Activated naive CD4-positive, alpha-beta T cell treated with anti-CD3 and anti-CD28 coated beads, Interleukin-2, amount 10 ng/mL, durations not matched to agents 7 days and 5 days (primary cell): ENCODE measurements at places on chromosomes 4 and X.

GRCh38 chrX:148643460-148643859 lies 143.0 kb downstream of the AFF2 start:
- no peak for DNase-seq

DNA sequence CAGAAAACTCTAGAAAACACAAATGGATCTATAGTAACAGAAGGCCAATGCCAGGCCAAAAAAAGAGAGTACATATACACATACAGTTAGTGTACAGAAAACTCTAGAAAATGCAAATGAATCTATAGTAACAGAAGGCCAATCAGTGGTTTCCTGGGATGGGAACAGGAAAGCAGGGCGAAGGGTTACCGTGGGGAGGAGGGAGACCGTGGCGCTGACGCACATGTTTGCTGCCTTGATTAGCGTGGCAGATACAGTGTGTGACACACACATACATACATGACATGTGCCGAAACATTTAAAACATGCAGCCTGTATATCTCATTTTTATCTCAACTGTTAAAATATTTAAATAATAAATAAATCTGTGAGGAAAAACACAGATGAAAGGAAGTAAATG lies 14.7 kb downstream of the GAK start:
- no peak for DNase-seq

GRCh38 chrX:44068043-44068442 lies 94.9 kb upstream of the NDP start:
- no peak for DNase-seq

DNA sequence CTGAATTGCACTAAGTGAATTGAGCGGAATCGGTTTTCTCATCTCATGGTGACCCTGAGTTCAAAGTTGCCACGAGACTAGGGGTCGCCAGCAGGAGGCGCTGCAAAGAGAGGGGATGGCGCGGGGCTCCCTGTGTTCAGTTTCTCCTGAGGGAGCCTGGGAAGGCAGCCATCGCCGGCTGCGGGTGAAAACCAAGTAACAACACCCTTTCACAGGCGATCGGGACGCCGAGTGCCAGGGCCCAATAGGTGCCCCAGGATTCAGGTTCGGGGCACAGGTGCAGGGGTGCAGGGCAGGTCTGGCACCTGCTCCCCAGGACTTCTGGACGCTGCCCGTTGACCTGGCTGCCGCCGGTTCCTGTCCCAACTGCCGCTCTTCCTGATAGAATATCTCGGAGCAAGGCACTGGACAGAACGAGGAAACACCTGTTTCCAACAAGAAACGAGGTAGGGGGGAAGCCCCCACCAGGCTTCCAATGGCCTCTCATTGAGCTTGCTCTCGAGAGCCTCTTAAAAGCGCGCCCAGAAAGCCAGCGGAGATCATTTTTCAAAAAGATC lies 1.1 kb upstream of the FGF16 start:
- peak; percentile 38 for DNase-seq

DNA sequence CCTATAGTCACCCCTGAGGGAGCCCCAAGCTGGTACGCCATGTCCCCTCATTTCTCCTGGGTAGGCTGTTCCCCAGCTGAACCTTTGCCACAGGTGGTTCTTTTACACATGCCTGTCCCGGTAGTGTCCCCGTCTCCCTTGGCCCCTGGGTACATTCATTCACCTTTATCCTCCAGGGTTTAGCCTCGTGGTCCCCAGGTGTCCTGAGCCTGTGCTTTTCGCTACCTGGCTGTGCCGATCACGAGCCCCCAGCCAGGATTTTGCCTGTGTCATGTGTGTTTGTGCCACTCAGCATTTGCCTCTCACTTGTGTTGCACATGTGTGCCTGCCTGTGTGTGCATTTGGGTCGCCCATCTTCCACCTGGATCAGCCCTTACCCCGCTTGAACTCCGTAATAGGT lies 57.6 kb downstream of the GPR143 start:
- no peak for DNase-seq

GRCh38 chr4:150259861-150260567 lies 181.8 kb downstream of the DCLK2 start:
- no peak for DNase-seq

- DNase-seq = no peak
Observed at GRCh38 chrX:71236836-71237235, 13.8 kb downstream of the GJB1 start.

DNA sequence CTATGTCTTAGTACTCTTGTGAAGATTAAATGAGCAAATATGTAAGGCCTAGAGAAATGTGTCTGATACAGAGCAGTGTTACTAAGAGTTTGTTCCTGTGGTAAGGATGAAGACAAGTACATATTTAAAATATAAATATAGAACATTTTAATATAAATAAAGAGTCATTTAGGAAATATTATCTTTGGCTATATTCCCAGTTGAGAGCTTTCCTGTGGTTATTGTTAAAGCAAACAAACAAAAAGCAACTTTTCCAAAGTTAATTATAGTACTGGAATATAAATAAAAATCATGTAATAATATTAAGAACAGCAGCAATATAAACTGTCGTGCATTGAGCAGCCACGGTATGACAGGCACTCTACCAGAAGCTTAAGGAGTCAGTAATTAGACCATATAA lies 472.5 kb downstream of the INPP4B start:
- no peak for DNase-seq

- no peak for DNase-seq
Observed at GRCh38 chr4:183097231-183098018, 1.6 kb upstream of the WWC2 start.

DNA sequence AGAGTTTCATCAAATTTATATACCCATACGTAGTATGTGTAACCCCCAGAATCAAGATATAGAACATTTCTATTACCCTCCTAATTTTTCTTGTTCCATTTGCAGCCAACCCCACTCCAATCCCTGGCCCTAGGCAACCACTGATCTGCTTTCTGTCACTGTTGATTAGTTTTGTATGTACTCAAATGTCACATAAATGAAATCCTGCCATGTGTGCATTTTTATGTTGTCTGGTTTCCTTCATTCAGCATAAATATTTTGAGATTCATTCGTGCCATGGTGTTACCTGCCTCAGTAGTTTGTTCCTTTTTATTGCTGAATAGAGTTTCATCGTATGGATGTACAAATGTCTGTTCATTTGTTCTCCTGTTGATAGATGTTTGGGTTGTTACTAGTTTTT lies 126.3 kb downstream of the MID1IP1 start:
- DNase-seq = no peak

DNA sequence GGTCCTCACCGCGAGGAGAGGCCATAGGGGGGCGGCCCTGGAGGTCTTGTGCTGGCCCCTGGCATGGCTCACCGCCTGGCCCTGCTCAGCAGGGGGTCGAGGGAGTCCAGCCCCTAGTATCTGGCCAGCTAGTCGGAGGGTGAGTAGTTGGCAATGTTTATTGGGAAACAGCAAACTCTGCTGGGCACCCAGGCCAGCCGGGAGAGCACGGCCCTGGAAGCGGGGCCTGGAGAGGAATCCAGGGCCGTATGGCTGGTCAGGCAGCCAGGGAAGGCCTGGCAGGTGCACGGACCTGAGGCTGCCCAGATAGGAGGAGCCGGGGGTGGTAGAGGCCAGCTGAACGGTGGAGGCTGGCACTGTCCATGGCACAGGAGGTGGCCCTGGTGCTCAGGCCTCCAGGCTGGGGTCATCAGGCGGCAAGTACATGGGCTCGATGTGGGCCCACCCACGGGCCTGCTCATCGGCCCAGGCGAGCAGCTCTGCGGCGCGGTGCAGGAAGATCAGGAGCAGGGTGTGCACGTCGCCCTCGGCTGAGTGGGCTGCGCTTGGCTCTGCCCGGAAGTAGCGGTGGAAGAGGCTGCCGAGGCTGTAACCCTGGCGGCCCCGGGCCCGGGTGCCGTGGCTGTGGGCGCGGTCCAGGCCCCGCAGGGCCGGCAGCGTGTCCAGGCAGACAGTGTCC lies 1.4 kb downstream of the TREX2 start:
- no peak for DNase-seq

DNA sequence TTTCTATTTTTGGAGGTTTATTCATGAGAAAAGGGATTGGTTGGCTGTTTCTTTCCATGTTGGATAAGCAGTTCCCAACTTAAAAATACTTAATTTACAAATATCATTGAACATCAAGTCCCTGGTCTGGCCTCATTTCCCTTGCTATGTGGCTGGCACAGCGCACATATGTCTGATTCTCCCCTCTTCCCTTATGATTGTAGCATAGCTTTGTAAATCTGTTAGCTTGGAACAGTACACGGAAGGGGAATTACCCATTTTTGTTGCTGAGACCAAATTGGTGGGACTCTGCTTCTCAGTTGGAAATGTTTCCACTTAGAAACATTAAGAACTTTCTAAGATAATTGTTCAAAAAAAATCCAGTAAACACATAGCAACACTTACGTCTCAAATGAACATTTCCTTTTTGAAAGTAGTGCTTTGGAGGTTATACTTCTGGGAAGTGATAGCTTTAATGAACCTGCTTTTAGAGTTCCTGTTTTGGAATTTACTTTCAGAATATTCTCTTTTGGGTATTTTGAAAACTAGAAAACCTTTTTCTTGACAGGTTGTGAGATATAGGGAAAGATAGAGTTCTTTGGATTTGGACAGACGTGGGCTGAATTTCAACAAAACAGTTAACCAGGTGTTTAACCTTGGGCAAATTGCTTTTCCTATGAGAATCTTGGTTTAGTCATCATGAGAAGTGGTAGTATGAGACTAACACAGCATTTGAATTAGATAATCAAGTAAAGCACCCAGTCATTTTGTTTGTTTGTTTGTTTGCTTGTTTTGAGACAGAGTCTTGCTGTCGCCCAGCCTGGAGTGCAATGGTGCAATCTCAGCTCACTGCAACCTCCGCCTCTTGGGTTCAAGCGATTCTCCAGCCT lies 47.3 kb downstream of the STIM2 start:
- DNase-seq = no peak

- DNase-seq = no peak
Observed at GRCh38 chr4:38993683-38994082, 38.5 kb downstream of the TMEM156 start.

DNA sequence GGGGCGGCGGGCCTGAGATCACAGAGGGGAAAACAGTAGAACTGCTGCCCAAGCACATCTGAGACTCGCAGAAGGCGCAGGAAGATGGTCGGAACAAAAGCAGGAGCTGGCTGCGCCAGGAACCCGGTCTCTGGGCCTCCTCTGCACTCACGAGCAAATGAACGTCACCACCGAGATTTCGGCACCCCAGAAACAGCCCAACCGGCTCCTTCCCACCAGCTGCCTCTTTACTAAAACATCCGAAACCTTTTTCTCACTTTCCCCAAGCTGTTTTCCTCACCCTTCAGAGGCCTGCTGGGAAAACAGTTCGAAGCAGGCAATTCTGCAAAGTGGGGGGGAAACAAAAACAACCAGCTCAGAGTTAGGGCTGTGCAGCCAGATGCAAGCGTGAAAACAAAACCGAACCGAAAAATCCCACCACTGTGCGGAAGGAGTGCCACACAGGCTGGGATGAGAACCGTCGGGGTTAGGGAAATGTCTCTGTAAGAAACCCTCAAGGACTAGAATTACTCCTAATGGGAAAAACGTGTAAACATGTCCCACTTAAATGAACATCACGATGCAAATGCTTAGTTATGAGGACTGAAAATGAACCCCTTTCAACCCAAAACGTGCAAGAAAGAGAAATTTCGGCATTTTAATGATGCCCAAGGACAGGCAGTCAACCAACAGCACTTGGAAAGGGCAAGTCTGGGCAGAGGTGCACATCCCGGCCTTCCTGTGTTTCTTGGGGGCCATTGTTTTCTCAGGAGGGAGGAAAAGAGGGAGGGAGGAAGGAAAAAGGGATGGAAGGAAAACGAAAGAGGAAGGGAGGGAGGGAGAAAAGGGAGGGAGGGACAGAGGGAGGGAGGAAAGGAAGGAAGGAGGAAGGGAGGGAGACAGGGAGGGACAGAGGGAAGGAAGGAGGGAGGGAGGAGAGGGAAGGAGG lies 15.8 kb downstream of the DHRSX start:
- DNase-seq = no peak

- DNase-seq = no peak
Observed at GRCh38 chrX:120264341-120264740, 13.7 kb downstream of the ZBTB33 start.
